ENCODE measurements at places on chromosomes 5 and 9. TPM values are rescaled to one million over a fixed set of nuclear protein-coding genes. Genes with fewer than 3 reads are reported as not detected.
A peak's percentile ranks its signal among the peaks of the same experiment; 100 is the strongest.

DNA sequence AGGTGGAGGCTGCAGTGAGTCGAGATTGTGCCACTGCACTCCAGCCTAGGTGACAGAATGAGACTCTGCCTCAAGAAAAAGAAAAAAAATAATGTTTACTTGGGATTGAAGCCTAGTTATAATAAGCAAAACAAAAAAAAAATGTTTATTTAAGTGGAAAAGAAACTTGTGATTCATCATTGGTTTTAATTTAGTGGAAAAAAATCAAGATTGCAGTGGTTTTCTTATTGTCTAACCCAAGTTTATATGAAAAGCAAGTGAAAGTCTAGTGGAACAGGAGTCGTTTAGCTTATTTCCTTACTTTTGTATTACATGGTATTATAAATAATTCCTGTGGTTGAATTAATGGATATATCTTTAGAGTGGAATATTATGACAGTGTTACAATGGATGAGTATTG lies 8.4 kb downstream of the CNOT8 start:
- no peak for DNase-seq

GRCh38 chr5:92635001-92635461 lies 946.0 kb downstream of the NR2F1-AS1 start:
- no peak for DNase-seq

DNA sequence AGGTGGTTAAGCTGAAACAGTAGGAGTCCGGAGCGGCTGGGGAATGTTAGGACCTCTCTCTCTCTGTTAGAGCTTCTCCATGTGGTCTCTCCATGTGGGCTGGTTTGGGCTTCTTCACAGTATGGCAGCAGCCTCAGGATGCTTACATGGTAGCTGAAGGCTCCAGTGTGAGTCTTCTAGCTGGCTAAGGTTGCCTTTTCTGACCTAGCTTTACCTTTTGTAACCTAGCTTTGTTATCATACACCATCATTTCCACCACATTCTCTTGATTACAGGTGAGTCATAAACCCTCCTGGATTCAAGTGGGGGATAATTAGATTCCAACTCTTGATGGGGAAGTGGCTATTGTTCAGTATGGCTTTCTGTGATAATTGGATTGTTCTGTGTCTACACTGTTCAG lies 98.5 kb downstream of the MTREX start:
- no peak for DNase-seq

- DNase-seq, result no peak
These were observed 911 bp downstream of the ABLIM3 start for GRCh38 chr5:149141957-149142851.

- no peak for DNase-seq
These were observed 162.5 kb downstream of the ZNF462 start for GRCh38 chr9:107025260-107026035.

DNA sequence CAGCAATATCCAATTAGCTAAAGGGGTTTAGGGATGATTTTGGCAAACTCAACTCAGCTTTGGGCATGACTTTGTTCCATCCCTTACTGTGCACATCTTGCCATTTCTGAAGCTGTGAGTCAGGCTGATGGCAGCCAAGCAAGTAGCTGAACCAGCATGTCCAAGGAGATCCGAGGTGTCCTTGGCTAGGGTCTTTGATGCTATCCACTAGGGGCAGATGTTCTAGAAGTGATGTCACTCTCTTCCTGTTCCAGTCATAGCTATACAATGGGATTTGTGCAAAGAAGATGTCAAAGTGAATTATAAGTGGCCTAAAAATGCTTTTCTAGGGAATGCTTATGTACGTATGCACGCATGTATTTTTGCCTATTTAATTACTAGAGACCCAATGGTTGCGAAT lies 160.8 kb upstream of the PAPPA start:
- DNase-seq, result no peak

GRCh38 chr5:14227513-14227912 lies 84.4 kb downstream of the TRIO start:
- no peak for DNase-seq

DNA sequence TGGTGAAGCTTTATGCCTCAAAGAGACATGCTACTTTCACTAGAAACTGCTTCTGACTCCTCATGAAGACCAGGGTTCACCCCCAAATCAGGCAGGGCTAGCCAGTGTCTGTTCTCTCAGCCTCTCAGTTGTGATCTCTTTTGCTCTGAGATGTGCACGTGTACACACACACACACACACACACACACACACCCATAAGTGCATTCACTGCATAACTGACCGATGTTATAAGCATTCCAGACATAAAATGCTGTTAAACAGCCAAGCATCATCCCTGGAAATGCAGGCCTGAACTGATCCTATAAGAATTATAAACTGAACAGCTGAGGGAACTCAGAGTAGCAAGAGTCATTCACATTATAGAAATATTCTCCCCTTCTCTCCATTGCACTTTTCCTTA lies 85.0 kb downstream of the FSTL4 start:
- DNase-seq, result no peak

GRCh38 chr9:133148199-133149129 lies 15.2 kb downstream of the GBGT1 start:
- peak; percentile 53 for DNase-seq

DNA sequence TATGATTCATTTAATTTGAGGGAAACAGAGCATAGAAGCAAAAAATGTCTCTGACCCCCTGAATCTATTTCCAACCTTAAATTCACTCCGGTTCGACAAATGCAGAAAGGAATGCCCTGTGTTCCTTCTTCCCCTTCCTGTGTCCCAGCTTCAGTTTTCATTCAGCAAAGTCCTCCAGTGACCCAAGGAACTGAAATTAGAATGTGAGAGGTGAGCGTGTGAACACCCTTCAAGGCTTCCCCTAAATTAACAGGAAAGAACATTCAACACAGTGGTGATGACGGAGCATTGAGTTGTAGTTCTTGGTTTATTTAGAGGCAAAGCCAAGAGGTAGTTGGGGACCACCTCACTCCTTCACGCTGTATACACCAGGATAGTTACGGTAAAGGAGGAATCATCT lies 97.6 kb upstream of the CTSL start:
- DNase-seq, result no peak

DNA sequence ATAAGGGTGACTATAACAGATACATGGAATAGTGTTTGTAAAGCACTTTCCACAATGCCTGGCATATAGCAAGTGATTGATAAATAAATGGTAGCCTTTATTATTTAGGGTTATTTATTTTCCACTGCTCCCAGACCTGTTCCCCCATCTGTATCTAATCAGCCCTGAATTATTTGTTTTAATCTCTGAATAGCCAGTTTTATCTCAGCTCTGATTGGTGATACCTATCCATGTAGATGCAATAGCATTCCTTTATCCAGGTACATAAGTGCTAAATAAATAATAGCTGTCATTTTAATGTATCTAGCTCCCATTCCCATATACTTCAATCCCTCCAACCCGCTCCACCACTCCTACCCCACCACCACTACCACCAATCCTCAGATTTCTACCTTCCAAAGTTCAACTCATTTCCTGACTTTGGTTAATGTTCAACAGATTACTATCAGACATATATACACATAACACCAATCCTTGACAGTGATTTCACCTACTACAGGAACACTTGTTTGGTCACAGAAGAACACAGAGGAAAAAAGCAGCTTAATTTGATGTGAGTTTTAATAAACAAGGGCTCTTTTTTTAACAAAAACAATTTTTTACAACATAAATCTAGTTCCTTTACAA lies 14.0 kb downstream of the PRKAA1 start:
- no peak for DNase-seq

Gene S100Z
- total RNA-seq, result 0.48 TPM
